ENCODE measurements at places on chromosomes 12 and 14.

GRCh38 chr12:102390068-102390467 is 90.3 kb downstream of the IGF1 start:
- no peak for DNase-seq

- no peak for DNase-seq
Observed at GRCh38 chr14:93084866-93085857, 30.6 kb downstream of the ITPK1 start.

DNA sequence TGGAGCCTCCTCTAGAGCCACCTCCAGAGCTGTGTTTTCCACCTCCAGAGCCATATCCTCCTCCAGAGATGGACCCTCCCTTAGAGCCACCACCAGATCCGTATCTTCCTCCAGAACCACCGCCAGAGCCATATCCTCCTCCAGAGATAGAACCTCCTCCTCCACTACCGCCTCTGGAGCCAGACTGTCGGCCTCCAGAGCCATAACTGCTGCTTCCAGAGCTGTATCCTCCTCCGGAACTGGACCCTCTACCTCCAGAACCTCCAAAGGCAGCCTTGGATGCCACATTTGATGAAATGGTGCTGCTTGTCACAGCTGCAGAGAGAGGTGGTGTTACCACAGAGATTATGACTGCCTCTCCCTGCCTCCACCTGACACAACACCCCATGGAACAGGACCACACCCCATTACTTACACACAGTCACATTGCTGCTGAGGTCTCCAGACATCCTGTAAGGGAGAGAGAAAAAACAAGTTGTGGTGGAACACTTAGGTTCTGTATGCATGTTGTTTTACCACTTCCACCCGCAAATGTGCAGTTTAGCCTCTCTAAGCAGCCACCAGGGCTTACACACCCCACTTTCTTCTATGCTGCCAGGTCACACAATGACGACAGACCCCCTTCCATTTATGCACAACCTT is 6.8 kb downstream of the KRT2 start:
- no peak for DNase-seq

DNA sequence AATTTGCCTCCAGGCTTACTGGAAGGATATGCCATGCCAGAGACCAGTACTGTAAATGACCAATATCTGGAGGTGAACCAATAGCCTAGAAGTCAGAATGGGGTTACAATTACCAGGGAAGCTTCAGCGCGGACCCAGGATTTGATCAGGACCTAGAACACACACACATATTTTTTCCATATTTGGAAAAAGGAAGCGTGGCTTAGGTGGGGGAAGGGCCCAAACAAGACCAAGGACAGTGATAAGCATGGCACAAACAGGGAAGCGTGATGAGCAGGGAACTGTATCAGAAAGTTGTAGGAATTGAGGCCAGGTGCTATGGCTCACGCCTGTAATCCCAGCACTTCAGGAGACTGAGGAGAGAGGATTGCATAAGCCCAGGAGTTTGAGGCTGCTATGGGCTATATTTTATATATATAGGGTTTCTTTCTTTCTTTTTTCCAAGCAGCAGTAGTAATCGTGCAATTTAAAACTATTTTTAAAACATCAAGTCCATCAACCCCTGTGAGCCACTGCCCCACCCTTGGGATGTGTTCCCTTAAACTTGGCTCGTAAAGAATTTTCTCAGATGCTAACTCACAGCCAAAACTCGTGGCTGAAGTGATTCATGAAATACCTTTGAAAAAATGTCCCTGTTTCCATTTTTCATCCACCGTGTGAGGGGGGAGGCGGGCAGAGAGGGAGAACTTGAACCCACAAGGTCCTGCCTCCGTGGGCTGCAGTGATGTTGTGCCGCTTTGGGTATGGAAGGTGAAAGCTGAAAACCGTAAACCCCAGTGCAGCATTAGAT is 16.7 kb downstream of the HRK start:
- no peak for DNase-seq

GRCh38 chr12:89834676-89835075 is 126.0 kb upstream of the ATP2B1 start:
- no peak for DNase-seq

- DNase-seq, result no peak
Observed at GRCh38 chr14:66000766-66001165, 485.4 kb upstream of the CCDC196 start.

- DNase-seq, result no peak
Observed at GRCh38 chr14:51834240-51834639, 26.2 kb upstream of the GNG2 start.

GRCh38 chr12:57185906-57186508 is 30.6 kb upstream of the NXPH4 start:
- DNase-seq, result no peak

DNA sequence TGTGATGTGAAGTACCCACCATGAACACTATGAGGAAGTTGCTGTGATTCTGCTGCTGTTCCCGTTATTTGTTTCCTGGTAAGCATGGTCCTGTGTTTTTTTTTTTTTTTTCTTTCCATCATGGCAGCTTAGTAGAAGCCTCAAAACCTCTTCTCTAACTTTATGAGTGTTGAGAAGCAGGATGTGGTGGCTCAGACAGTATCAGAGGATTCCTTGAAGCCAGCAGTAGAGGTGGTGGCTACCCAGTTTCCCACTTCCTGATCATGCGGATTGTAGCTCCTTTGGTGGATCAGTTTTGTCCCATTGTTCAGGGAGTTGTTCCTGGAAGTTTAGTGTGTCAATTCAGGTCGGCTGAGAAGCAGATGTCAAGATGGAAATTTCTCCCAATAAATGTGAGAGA is 175.8 kb downstream of the ATP23 start:
- DNase-seq, result no peak

DNA sequence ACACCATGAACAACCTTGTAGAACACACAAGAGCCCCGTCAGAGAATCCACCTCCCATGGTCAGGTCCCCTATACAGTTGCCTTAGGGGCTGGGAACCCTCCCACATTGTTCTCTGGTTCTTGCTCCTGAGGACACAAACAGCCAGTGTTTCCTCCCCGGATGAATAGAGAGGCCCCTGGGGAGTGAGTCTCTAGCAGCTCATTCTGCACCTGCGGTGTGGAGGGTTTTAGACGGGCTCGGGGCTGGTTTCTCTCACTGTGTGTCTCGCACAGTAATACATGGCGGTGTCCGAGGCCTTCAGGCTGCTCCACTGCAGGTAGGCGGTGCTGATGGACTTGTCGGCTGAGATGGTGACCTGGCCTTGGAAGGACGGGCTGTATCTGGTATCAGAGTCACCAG is 1052.1 kb downstream of the TMEM121 start:
- no peak for DNase-seq

- no peak for DNase-seq
Observed at GRCh38 chr14:68127166-68127565, 307.6 kb downstream of the RAD51B start.

DNA sequence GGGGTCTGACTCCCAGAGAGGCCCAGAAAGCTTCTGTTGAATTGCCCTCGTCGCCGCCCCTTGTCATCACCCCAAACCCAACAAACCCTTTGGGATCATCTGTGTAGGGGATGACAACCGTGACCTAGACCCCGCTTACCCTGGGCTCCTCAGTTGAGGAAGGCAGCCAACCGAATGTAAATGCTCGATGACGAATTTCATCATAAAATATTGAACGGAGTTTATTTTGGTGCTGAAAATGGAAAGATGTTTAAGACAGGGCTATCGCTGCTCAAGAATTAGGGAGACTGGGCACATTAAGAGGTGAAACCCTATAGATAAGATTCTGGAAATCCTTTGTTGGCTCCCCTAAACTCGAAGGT is 512 bp downstream of the ACTR10 start:
- DNase-seq, result no peak

DNA sequence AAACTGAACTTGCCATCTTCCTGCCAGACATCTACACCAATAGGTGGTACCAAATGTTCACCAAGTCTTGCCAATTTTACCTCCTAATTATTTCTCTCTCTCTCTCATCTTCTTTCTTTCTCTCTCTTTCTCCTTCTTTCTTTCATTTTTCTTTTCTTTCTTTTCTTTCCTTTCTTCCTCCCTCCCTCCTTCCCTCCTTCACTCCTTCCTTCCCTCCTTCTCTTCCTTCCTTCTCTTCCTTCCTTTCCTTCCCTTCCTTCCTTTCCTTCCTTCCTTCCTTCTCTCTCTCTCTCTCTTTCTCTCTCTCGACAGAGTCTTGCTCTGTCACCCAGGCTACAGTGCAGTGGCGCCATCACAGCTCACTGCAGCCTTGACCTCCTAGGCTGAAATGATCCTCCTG is 55.4 kb upstream of the PSMA6 start:
- DNase-seq, result no peak

GRCh38 chr14:64411001-64411400 is 22.8 kb downstream of the MTHFD1 start:
- no peak for DNase-seq

GRCh38 chr14:96622926-96623325 is 120.7 kb downstream of the PAPOLA start:
- DNase-seq, result no peak

GRCh38 chr14:55160989-55161388 is 30.4 kb downstream of the DLGAP5 start:
- no peak for DNase-seq

DNA sequence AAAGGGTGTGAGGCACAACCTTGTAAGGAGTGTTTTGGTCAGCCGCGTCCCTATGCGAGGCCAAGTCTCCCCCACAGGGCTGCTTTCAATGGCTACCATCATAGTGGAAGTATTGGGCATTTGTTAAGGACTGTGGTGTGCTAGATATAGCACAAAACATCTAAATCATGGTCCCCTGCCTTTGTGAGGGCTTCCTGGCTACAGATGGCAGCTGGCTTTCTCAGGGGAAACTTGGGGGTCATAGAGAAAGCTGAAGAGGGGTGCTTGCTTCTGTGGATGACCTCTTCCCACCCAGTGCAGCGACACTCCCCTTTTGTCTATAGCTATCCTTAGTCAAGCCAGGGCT is 315.8 kb downstream of the ZFP36L1 start:
- DNase-seq, result no peak

DNA sequence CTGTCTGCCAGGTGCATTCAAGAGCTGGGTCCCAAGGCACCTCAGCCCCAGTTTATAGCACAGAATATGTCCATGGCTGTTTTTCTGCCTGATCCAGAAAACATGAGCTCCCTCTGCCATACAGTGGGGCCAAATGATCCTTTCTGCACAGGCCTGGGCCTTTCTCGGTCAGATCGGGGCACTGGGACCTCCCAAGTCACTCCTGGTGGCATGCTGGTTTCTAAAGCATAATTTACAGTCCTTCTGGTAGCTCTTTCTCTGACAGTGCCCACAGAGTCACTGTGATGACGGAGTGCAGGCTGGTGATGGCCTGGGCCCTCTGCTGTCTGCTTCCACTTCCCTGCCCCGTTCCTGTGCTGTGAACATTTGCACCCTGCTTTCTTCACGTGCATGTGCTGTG is 99.2 kb downstream of the ADGRD1 start:
- no peak for DNase-seq

DNA sequence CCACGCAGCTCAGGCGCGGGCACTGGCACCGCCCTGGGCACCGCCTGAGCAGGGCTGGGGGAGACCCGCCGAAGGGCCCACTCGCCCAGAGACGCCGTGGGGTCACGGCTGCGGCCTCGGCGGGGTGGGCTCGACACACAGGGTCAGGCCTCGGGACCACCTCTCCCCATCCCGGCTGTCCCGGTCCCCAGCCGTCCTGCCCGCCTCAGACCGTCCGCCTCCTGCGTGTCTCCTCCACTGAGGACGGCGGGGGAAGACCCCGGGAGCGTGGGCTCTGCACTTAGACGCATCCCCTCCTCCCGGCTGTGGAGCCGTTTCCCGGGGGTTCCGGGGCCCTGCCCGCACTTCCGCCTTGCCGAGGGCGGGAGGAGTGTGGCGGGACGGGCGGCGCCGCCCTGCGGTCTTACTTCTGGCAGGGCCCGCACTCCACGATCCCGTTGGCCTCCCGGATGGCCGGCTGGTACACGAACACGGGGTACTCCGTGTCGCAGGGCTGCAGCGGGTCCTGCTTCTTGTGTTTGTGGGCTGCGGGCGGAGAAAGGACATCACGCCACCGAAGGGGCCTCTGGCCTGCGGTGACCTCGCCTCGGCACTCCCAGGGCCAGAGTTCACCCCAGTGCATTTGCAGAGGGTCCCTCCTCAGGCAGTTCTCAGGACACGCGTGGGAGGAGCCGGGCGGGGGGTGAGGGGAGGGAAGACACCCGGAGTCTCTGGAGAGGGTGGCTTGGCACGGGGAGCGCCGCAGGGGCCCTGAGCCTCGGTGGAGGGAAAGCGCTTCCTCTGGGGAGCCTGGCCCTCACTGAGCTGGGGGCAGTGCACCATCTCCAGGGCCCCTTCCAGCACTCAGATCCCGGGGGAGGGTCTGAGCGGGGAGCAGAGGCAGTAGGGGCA is 23.1 kb upstream of the LRTM2 start:
- DNase-seq, result peak; percentile 52

GRCh38 chr14:78141590-78141989 is 28.6 kb upstream of the NRXN3 start:
- DNase-seq, result no peak

GRCh38 chr12:112904571-112904970 is 2.2 kb upstream of the OAS1 start:
- DNase-seq, result no peak

GRCh38 chr12:25397001-25397400 is 146.3 kb upstream of the KRAS start:
- DNase-seq, result no peak

DNA sequence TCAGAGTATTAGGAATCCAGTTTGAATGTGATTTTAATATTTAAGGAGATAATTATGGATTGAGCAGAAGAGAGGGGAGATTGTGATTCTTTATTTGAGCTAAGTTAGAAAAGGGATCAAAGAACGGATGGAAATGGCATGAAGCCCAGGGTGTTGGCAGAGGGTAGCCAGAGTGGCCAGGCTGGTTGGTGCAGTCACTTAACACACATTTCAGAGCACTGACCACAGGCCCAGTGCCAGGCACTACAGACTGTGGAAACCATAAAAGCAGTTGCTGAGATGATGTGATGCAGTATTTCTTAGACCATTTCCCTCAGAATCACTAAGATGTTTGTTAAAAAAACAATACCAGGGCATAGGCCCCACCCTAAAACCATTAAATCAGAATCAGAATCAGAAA is 167.7 kb upstream of the AMIGO2 start:
- no peak for DNase-seq

DNA sequence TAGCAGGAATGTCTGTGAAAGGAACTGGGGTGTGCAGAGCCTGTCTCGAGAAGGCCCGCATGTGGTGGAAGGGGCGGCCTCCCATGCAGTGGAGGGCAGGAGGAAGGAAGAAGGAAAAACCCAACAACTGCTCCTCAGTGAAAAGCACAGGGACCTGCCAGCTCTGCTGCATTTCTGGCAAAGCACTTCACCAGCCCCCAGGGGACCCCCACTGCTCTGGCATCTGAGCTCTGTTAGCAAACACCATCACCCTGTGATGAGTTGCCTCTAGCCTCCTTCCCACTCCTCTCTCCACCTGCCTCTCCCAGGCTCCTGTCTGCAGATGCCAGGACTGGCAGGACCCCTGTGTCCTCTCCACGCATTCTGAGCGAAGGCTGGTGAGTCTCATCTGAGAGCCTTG is 69.0 kb upstream of the DDX11 start:
- no peak for DNase-seq

GRCh38 chr12:13900718-13901117 is 80.7 kb downstream of the GRIN2B start:
- no peak for DNase-seq
